ENCODE measurements at places on chromosomes 7 and 10. TPM values are rescaled to one million over a fixed set of nuclear protein-coding genes. Genes with fewer than 3 reads are reported as not detected.

The CFAP43 gene
- 0.25 TPM for total RNA-seq

The SPDYE1 gene
- total RNA-seq = not detected

The PON1 gene
- total RNA-seq = not detected

The SH2D4B gene
- not detected for total RNA-seq

DNA sequence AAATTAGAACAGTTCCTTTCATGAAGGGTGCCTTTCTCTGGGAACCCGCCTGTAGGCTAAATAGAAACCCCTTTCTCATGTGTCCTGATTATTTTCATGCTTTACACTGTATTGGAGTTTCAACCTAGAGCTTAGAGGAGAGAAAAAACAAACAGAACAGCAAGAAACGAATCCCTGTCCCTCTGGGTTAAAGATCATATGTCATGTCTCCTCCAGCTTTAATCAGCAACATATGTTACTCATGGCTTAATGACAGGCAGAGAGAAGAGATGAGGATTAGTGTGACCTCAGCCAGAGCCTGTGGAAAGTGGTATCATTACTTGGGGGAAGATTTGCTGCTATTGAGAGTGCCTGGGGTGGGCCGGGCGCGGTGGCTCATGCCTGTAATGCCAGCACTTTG is 32.1 kb downstream of the CRCP start:
- DNase-seq = no peak

DNA sequence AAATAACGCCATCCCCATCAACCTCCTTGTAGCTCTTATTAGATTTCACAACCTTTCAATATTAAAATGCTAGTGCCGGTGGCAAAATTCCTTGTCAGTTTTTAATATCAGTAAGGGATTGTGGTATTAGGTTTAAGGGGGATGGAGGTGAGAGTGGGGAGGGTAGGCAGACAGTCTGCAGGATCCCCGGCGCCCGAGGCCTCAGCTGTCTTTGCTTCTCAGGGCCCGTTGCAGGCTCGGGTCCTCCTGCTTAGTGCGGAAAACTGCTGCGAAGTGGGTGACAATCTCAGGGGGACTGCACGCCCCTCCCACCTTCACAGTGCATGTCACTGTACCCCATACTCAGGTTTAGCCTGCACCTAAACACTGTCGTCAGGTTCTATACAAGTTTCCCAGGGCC is 274.3 kb upstream of the PODXL start:
- no peak for DNase-seq

- DNase-seq = no peak
Observed at GRCh38 chr7:155971180-155971770, 159.0 kb upstream of the SHH start.

DNA sequence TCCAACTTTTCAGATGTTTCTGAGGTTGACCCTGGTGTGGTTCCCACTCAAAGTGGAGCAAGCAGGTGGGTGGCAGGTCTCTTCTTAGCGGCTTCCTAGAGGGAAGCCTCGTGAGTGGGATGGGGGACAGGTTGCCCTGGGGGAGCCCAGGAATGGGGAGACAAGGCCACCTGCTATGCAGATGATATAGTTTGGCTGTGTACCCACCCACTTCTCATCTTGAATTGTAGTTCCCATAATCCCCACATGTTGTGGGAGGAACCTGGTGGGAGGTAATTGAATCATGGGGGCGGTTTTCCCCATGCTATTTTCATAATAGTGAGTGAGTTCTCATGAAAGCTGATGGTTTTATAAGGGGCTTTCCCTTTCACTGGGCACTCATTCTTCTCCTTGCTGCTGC is 68.3 kb downstream of the KIAA1217 start:
- no peak for DNase-seq
